ENCODE measurements at places on chromosomes 3 and 15. TPM values are rescaled to one million over a fixed set of nuclear protein-coding genes. Genes with fewer than 3 reads are reported as not detected.

GRCh38 chr15:82750831-82751180, 41.1 kb upstream of the AP3B2 start:
- DNase-seq, result peak; percentile 60

DNA sequence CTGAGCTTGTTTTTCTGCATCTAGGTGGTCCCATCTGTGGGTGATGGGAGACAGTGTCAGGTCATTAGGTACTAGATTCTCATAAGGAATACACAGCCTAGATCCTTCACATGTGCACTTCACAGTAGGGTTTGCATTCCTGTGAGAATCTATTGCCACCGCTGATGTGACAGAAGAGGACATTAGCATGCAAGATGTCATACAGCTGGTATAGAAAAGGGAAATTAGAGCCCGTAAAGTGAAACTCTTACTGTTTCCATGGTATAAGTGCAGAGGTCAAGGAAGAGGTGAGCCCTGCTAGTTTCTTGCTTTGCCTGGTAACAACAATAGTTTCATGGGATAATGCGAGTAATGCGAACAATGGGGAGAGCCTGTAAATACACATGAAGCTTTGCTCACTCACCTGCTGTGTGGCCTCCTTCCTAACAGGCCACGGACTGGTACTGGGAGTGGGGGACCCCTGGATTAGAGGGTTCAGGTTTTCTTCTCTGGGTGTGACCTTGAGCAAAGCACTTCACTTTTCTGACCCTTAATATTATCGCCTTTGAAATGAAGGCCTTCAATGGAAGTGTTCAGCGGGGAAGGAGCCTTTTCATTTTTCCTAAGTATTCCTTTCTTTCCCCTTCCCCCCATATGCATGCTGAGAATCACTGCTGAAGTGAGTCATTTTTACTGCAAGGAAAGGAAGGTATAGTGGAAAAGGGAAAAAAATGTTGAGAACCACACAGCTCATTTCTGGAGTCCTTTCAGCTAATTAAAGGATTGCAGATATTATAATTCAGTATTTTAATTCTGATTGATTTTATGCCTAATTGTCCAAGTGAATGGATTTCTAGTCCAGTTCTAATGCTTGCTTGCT, 286.4 kb downstream of the UBE2E2 start:
- DNase-seq, result no peak

DGKG gene
- 0.83 TPM for polyA plus RNA-seq

DNA sequence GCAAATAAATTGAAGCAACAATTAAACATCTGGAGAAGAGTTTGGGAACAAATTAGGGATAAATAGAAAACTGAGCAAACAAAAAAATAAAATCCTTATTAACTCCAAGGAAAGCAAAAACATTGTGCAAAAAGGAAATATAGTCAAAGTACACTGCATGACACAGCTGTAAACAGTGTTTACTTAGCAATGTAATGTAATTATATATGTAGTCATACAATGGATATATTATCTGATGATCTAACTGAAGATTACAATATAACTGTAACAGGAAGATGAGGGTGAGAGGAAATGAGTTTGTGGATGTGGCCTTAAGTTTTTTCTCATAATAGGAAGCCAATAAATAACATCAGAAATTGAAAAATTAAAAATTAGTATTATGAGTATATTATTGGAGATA, 42.5 kb downstream of the SCN10A start:
- no peak for DNase-seq

GRCh38 chr3:165884518-165884917, 47.3 kb upstream of the BCHE start:
- DNase-seq, result no peak
